ENCODE measurements at places on chromosomes 1 and 21.

GRCh38 chr1:154871374-154871773 lies 1.3 kb upstream of the KCNN3 start:
- DNase-seq: peak; percentile 61

DNA sequence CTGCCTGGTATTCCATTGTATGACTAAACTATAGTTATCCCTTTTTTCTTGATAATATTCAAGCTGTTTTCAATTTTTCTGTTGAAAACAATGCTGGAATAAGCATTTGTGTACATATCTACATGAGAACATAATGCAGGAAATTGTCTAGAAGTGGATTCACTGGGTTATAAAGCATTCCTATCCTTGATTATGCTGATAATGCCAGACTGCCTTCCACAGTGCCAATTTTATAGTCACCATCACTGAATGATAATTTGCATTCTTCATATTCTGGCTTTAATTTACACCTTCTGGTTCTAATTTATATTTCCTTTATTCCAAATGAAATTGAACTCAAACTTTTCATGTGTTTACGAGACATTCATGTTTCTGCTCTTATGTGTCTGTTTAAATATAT lies 651.0 kb upstream of the PLXNA2 start:
- no peak for DNase-seq

DNA sequence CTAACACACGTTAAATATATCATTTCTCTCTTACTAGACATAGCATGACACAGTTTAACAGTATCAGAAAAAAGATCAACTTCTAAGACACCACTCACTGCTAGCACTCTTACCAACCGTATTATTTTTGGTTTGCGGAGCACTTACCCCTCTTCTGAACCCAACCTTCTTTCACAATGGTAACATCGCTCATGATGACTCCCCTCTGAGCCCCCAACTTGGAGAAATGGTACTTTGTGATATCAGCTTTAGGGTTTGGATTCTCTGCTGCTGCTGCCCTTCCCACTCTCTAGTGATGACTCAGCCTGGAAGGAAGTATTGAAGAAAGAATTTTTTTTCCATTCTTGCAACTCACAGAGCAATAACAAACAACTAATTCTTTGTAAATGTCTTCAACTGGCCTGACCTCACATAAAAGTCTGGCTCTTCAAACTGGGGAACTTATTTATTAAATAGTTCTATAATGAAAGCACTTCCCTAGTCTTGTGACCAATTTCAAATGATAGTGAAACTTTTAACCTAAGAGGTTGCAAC lies 7.0 kb downstream of the AKT3 start:
- DNase-seq: peak; percentile 43

DNA sequence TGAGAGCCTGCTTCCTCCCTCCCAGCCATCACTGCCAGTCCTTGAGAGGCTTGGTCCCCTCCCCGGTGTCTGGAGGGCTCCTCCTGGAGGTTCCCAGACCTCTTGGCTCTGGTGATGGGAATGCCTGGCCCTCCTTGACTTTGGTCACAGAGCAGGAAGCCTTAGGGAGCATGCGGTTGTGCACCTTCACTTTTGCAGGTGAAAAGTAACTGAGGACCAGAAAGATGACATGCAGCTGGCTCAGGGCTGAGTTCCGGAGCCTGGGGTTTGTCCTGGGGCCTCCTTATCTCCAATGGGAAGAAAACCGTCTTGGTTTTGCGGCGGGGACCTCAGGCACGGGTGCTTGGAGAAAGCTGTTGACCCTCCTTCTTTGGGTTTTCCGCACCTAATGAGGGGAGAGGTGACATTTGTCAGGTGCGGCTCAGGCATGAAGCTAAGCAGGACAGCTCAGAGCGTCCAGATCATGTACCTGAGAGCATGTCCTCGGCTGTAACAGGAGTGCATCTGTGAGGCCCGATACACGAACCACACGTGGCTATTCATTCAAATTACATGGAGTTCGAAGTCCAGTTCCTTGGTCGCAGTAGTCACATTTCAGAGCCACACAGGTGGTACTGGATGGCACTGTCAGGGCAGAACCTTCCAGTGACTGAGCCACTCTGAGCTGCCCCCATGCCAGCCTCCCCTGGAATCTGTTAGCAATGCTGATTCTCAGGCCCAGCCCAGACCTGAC lies 608 bp upstream of the MX2 start:
- DNase-seq: no peak

DNA sequence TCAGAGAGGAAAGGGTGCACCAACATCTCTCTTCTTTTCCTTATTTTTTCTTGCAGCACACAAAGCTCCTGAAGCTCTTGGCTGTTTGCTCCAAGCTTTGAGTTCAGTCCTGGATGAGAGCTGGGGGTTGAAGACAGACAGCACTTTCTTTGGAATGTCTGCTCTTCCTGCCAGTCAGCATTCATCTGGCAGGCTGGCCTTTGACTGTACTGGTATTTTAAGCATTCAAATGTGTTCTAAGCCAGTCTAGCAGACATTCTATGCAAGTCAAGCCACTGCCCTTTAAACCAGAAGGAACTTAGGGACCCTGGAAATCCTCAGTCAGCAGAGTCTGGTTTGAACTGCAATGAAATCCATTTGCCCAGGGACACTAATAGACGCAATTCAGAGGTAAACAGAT lies 45.0 kb downstream of the XCL1 start:
- no peak for DNase-seq

DNA sequence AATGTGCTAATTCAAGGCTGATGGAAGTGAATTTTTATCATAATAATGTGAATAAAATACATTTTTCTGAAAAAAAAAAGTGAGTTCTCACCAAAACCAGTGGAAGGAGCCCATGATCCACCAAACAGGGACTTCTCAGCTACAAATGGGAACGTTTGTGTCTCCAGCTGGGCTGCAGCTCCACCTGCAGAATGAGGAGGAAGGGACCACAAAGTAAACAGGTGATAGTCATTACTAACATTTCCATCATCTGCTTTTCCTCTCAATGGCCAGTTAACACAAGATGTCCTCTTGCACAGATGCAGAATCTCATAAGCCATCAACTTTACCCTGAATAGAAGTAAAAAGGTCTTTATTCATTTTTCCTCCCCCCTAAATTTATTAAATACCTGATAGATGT lies 246.2 kb downstream of the MRPL39 start:
- no peak for DNase-seq

DNA sequence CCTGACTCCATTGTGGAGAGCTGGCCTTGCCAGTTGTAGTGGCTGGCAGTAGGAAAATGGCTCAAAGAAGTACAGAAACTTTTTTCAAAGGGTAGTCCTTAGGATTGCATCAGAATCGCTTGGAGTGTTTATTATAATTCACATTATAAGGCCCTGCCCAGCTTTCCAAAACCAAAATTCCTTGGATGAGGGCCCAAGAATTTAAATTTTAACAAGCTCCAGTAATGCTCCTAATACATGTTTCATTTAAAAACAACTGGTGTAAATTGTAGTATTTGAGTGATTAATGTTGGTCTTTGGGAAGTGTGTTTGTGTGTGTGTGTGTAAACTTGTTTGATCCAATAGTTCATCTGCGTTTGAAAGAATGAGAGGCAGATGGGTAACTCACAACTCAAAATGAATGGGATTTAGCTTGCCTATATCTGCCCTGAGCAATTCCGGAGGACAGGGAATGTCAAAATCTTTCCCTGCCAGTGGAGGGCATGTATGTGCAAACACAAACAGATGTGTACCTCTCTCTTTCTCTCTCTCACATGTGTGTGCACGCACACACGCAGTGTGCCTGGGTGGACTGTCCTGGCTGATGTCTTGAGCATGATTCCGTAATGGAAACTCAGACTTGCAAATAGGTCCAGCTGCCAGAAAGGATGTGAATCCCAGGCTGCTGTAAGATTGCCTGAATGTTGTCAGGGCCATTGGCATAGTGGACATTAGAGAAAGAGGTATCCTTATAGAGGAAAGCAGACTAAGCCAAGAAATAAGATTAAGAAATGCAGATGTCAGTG lies 293.1 kb downstream of the LMX1A start:
- DNase-seq: no peak

Measured in Calu3 (cell line).